ENCODE measurements at places on chromosomes 5 and 9.
A peak's percentile ranks its signal among the peaks of the same experiment; 100 is the strongest.

DNA sequence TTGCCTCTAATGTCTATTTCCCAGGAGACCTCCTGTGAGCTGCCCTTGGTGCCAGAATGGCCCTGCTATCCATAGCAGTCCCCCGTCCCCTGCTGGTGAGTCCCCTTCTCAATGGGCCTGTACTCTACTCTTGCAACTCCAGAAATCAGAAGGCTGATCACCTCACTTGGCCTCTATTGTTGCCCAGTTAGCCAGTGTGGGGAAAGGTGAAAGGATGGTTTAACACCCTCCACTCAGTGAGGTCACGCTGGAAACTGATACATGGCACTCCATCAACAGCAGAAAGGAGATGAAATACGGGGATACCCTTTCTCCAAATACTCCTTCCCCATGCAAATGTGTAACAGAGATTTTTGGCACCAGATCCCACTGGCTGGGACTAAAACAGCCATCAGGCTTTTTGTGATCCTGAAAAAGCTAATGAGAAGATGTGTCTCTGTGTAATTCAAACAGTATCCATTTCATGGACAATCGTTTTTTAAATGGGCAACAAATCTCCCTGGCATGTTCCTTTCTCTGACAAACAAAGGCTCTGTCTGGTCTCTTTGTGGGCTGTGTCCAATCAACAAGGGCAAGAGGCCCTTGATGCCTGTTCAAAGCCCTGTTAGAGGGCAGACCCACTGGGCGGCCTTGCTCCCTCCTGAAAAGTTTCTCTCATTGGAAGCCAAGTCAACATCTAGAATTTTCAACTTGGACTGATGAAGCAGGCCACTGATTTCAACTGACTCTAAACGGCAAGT lies 343.7 kb downstream of the SPOCK1 start:
- DNase-seq, result peak; percentile 16

DNA sequence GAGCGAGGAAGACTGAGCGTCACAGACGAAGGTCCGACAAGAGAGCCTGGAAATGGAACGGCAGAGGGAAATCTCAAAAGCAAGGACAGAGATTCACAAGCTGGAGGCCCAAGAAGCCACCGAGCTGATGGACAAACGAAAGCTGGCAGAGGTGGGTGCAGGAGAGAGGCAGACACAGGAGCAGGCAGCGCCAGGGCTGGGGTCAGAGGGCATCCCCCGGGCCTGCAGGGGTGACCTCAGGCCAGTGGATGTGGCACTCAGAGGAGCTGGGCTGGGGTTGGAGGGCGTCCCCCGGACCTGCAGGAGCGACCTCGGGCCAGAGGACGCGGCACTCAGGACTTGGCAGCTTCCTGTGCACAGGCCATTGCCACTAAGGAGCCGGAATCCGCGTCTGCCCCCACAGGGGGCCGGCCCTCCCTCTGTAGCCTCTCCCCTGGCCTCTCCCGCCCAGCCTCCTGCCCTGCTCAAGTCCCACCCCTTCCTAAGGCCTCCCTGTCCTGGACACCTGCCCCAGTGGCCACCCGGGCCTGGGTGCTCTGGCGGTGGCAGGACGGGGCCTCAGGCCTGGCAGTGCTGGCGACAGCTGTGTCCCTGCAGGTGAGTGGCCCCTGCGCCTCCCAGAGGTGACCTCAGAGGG lies 40.4 kb downstream of the EXD3 start:
- no peak for DNase-seq

DNA sequence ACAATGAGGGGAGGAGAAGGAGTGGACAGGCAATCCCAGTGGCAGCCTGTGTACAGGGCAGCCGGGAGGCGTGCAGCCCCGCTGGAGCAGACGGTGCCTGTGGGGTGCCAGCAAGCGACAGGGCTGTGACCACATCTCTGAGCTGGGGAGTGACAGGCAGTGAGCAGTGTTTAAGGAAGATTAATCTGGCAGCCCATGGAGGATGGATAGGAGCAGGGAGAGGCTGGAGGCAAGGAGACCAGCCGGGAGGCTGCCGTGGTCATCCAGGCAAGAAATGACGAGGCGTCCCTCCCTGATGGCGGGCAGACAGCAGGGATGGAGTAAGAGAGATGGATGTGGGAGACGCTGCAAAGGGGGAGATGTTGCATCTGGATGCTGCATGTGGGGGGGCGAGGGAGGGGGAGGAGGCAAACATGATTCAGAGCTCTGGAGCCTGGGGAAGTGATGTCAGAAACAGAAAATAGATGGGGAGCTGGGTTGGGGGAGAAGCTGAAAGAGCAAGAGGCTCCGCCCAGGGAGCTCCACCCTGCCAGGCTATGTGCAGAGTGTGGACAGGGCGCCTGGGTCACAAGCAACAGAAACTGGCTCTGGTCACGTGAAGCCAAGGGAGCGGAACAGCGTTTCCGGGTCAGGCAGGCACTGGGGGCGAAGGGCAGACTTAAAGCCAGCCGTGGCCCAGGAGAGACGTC lies 12.6 kb downstream of the UNC5A start:
- DNase-seq, result no peak

DNA sequence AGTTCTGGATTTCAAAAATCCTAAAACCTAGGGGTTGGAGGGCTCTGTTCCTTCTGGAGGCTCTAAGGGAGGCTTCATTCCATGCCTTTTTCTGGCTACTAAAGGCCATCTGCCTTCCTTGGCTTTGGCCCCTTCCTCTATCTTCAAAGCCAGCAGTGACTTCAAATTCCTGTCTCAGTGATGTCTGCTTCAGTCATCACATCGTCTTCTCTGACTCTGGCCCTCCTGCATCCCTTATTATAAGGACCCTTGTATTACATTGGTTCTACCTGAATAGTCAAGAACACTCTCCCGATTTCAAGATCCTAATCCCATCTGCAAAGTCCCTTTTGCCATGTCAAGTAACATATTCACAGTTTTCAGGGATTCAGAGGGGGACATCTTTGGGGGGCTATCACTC lies 60.3 kb downstream of the GNA14 start:
- DNase-seq, result no peak

DNA sequence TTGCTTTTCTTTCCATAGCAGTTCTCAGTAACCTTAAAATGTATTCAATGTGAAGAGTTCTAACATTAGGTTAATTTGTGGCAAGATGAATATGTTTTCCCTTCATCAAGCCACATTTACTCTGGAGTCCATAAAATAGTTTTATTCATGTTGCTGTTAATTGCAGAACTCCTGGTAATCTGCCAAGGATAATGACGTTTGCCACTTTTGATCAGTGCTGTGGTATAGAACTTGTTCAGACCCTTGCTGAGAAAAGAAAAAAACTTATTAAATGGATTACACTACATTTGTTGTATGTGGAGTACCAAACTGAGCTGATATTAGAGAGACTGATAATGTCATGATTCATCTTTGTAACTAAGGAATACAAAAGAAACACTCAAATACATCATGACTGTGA lies 212.4 kb upstream of the DMAC1 start:
- DNase-seq, result no peak

DNA sequence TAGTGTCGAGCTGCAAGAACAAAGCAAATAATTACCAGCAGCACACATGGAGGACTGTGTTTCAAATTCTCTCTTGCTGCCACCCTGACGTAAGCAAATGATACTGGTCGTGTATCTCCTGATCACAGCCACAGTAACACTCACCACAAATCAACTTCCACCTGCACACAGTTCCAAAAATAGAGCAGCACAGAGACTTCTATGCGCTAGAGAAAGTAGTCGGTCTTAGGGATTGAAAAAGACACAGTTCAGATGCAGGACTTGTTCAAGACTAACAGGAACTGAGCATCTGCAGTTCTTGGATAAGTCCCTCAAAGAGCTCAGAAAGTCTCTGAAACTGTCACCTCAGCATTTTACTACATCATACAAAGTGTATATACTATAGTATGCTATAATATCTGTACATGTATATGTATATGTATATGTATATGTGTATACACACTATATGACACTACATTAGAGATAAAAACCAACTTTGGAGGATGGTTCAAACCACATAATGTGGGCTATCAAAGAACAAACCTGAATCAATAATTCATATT lies 279.0 kb downstream of the GLIS3 start:
- no peak for DNase-seq

GRCh38 chr5:1737790-1738405 lies 61.7 kb downstream of the MRPL36 start:
- no peak for DNase-seq

- DNase-seq, result no peak
Measured at GRCh38 chr9:124312290-124313265, 54.8 kb downstream of the NEK6 start.

DNA sequence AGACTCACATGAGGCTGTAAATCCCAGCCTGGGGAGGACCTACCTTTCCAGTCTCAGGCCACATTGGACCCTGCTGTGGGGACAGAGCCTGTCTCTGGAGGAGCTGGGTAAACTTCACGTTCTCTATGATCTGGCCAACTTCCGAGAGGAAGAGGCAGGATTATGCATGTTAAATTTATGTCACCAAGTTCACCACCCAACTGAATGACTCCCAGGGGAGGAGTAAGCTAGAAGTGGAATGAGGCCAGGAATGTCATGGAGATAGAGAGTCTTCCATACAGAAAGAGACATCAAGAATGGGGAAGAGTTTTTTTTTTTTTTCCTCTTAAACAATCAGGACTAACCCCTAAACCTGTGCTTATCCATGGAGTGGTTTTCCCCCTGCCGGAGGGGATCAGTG lies 90.3 kb upstream of the PALM2AKAP2 start:
- no peak for DNase-seq

DNA sequence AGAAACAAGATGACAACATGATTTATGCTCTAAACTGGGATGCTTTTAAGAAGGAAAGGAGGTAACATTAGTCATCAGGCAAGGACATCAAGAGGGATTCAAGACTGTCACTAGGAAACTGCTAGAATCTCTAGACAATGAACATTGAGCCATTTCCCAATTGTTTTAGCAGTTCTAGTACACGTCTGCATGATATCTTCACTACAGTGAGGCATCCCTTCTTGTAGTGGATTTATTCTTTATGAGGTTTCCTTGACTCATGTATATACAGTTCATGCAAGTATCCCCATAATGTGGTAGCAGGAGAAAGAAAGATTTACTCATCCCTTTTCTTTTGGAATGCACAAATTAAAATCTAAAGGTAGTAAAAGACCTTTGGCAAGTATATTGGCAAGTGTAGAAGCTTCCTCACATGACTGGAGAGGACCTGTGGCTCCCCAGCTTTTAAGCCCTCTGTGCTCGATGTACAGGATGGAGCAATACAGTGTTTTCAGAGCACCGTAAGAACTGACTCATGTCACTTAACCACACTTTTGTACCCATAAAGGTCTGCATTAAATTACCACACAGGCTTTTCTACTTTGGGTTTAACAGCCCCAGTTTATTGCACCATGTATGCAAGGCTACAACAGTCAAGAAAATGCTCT lies 335.9 kb downstream of the SEMA5A start:
- no peak for DNase-seq
